ENCODE measurements at places on chromosomes 1 and 21.

- no peak for DNase-seq
These were observed 215.3 kb upstream of the PTGFR start for GRCh38 chr1:78275456-78275855.

DNA sequence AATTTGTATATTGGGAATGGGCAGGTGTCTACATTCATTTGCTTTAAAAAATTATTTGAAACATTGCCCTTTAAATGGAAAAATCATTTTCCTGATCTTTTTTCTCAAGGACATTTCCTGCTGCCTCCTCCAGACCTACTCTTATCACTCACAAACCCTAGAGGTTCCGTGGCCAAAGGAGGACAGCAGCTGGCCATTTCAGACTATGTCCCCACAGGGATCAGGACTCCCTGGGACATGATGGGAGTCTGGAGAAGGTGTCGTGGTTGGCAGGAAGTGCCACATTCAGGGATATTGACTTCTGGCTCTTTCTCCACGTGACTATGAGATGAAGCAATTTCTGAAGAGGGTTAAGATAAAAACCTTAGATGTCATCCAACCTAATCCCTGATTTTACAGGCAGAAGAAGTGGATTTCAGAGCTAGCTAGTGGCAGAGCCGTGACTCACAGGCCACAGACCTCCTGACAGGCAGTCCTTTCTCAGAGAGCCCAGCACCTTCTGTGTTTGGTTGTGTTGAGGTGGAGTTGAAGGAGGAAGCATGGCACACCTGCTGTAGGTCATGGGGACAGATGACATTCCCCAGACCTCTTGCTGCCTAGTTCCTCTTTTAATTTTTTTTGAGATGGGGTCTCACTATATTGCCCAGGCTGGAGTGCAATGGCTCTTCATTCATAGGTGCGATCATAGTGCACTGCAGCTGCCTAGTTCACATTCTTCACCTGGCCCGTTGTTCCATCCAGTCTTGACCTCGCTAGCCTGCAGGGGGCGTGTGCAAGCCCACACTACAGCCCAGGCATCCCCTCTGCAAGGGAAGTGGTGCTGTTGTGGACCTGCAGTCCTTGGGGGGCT, 25.5 kb upstream of the IL10 start:
- no peak for DNase-seq

GRCh38 chr1:103517380-103518047, 8.0 kb upstream of the RNPC3 start:
- no peak for DNase-seq

GRCh38 chr1:19448491-19449439, 36.6 kb downstream of the CAPZB start:
- no peak for DNase-seq

- DNase-seq = no peak
These were observed 436.4 kb downstream of the LRRIQ3 start for GRCh38 chr1:73761559-73761958.

GRCh38 chr21:14918527-14918926, 146.3 kb downstream of the NRIP1 start:
- DNase-seq = no peak

GRCh38 chr1:53116307-53116810, 26.1 kb downstream of the SLC1A7 start:
- no peak for DNase-seq

Data from mesothelial cell of epicardium (in vitro differentiated cells).